ENCODE measurements at places on chromosomes 3 and 15. TPM values are rescaled to one million over a fixed set of nuclear protein-coding genes. Genes with fewer than 3 reads are reported as not detected.
A peak's percentile ranks its signal among the peaks of the same experiment; 100 is the strongest.

DNA sequence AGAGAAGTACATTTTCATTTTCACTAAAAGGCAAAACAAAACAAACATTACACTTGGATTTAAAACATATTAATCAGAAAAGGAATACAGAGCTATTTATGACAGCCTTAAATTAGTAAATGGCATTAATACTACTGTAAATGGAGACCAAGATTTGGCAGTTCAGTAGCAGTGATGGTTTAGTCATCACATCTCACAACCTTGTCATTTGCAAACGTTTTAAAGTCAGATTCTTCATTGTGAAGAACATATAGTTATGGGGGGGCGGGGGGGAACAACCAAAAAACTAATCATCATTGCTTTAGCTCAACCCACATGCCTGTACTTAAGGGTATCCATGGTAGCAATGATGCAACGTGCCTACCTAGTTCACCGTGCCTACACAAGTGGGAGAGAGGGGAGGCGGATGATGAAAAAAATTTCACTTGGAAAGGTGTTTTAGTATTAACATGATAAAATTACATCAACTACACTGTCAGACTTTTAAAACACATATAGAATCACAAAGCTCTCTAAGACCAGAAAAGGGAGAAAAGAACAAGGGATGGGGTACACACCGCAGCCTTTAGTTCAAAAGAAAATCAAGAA, 40.1 kb downstream of the DLG1 start:
- no peak for DNase-seq

GRCh38 chr3:160707187-160707794, 30.3 kb downstream of the ARL14 start:
- peak; percentile 37 for DNase-seq

GRCh38 chr3:170419557-170420087, 954 bp downstream of the CLDN11 start:
- no peak for DNase-seq

DNA sequence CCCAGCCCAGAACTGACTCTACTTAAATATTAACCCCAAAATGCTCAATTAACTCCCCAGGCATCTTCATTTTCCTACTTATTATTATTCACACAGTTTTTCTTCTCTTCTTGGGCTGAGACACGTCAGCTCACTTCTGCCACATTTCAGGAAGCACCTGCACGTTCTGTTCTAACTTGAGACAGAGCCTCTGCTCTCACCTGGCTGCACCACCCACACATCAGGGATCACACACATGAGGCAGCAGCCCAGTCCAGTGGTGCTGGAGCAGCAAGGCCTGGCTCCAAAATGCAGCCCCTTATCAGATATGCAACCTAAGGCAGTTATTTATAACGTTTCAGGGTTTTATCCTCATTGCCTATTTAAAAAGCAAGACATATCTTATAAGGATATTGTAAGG, 127.5 kb downstream of the OSBPL10 start:
- DNase-seq: no peak

DNA sequence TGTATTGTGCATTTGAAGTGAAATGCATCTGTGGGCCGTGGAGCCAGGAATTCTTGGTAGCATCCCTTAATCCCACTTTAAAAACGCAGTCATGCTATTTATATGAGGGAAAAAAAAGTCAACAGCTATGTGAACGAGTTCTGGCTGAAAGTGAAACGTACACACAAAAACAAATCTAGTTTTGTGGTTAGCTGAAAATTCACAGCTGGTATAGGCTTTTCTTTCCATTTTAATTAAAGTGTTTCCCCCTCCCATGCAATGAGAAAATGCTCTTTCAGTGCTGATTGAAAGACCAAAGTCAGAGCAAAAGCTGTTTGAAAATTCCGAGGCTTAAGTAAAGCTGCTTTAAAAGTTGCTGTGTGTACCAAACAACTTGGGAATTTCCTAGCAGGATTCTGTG, 297.4 kb downstream of the PLCL2 start:
- DNase-seq: no peak

DNA sequence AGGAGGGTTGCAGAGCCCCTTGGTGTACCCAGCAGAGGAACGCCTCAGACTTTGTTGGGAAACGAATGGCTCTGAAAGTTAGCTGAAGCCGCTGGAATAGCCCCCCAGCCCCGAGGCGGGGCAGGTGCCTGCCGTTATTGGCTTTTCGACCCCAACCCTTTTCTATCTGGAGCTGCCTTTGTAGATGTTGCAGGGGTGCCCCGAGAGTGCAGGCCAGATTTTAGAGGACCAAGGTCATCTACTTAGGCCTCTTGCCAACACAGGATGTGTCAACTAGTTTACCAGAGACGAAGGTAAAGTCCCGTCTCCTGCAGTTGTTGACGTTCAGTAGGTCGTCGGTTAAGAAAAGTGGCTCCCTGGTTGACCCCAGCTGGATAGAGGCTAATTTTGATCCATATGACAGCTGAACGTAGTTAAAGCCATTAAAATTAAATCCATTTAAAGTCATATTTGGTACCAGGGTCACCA, 579 bp upstream of the UBE3A start:
- peak; percentile 6 for DNase-seq

GRCh38 chr3:85474241-85474640, 515.5 kb downstream of the CADM2 start:
- DNase-seq: no peak

DNA sequence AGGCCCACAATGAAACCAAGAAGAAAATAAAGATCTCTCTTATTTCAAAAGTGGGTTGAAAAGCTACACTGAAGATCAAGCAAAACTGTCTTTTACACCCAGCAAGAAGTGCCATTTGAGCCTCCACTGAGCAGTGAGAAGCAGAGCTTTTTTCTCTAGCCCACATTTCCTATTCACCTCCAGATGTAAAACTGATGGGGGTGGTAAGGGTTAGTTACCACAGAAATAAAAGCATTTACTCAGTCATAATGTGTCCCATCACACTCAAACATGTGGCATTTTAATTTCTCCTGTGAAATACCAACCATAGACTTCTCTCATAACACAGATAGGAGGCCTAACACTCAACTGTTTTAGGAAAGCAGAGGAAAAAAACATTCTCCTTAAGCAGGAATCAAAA, 21.0 kb downstream of the IFT57 start:
- DNase-seq: no peak

DNA sequence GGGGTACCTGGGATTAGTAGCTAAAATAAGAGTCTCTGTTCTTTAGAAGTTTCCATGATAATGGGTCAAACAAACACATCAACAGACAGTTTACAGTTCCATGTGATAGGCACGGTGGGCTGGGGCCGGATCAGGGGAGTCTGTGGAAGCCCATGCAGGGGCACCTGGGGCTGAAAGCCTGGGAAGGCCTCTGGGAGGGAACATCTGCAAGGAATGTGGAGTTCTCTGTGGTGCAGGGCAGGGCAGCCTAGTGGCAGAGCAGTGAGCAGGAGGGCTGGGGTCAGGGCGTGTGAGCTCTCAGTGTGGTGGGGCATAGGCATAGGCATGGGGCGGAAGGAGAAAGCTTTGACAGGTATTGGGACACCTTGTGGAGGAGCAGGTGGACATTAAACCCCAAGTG, 207.7 kb upstream of the TRIM42 start:
- DNase-seq: no peak

- no peak for DNase-seq
Observed at GRCh38 chr15:65333148-65333820, 28.8 kb downstream of the RNU5B-1 start.

- no peak for DNase-seq
Observed at GRCh38 chr3:79729096-79729495, 38.7 kb downstream of the ROBO1 start.

DNA sequence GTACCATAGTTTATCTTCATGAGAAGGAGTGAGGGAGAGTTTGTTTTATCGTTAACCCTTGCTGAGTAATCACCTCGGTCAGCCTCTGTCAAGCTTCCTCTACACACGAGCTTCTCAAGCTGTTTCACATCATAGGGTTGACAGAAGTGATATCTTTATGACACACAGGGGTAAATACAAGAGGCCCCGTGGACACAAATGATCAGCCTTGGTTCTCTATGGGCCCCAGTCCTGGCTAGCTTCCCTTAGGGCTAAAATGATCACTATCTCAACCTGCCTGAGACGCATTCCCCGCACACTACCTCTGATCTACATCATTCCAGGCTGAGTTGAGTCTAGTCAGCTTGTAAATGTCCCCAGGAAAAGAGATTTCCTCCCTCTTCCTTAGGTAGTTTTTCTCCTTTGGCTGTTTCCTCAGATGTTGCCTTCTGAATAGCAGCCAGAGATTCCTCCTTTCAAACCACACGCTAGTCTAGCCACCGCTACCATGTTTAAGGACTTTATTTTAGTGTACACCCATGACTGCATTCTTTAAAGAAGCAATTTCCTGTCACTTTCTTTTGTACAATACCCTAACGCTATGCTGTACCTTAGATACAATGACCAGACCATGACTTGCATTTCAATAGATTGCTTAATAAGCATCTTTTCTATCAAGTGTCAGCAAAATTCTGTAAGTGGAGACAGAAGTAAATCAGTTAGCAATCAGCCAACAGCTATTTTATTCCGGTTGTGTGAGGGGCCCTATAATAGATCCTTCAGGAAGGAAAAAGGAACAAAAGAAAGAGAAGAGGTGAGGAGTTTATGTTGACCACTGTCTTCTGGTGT, 35.1 kb upstream of the PPARG start:
- no peak for DNase-seq

- DNase-seq: no peak
Observed at GRCh38 chr3:119630128-119630879, 30.1 kb downstream of the POPDC2 start.

DNA sequence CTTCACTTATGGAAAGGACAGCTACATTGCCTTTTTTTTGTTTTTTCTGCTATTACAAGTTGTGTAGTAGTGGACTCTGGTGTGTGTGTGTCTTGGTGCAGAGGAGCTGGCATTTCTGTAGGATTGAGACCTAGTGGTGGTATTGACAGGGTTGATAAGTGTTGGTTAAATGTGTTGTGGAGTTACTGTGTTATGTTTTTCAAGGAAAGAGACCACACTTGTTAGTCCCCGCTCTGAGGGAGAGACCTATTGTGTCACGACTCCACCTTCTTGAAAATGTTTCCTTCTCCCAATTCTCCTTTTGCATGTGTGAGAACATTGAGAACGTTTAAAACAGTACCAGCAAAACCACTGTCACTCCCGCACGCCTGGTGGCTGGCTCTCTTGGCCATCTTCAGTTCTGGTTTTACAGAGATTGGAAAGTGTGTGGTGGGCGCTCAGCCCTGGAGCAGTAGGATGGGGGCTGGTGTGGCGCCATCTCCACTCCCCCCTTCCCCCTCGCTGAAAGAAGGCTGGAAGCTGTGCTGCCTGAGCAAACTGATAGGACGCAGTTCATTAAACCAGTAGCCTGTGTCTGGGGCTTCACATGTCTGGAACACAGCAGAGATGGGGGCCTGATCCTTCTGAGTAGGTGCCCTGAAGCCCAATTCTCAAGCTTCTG, 5.5 kb downstream of the KLF13 start:
- no peak for DNase-seq

GRCh38 chr3:73029321-73029796, 32.1 kb upstream of the EBLN2 start:
- no peak for DNase-seq

DNA sequence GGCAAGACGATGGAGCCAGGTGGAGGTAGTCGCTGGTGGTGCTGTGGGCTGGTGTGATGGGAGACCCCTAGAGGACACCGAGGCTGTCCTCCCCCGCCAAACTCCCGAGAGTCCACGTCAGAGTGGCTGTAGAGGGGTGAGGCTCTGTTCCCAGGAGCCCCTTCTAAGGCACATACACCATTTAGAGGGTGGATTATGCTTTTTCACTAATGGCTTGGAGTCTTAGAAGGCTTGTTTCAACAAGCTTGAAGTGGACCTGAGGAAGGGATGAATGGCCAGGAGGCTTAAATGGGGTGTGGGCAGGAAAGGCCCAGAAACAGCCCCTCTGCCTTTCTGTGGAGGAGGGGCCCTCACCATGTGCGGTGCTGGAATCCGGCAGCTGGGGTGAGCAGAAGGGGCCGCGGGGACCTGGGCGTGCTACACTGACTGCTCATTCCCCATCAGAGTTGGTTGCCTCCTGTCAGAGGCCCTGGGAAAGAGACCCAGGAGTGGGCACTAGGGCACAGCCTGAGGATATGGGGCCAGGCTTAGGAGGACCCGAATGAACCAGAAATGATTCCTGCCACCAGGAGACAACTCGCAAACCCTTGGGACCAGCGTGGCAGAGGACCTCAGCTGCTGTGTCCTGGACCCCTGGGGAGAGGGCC, 66.2 kb downstream of the FEM1B start:
- no peak for DNase-seq

GRCh38 chr3:127371846-127372245, 84.0 kb upstream of the PRR20G start:
- no peak for DNase-seq

GRCh38 chr3:112308151-112308911, 14.3 kb upstream of the SLC9C1 start:
- DNase-seq: no peak

DNA sequence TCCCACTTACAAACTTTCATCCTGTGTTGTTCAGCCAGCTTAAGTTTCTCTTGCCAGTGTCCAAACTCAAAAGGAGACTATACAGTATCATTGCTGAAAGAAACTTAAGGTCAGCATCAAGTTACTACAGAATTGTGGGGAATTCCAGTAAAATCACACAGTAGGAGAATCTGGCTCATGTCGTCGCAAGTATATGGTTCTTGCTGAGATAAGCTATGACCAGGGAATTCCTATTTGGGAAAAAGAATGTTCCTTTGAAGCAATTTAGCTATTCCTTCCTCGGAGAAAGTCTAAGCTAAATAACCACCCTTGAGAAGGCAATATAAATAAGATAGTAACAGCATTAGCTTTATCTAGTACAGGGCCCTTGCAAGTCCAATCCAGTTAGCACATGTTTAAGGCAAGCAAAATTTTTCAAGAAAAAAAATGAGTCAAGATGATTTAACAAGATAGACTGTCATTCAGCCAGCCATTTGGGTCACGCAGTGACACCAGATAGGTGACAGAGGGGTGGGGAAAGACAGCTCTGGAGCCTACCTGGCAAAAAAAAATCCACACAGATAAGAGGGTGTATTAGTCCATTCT, 78.2 kb upstream of the THBS1 start:
- DNase-seq: no peak

Gene LRRC3B
- not detected for total RNA-seq

Gene CAV3
- not detected for total RNA-seq

Gene SPSB4
- total RNA-seq: 0.57 TPM

Gene AHSG
- total RNA-seq: 1.6 TPM

Gene EXD1
- total RNA-seq: not detected

Gene CCDC174
- 15.6 TPM for total RNA-seq

Gene ALCAM
- total RNA-seq: 56.7 TPM

Gene ABHD14A
- 11.6 TPM for total RNA-seq

Gene ACP3
- total RNA-seq: 0.79 TPM

Gene NRG4
- 1.0 TPM for total RNA-seq

Gene KLHL6
- 0.15 TPM for total RNA-seq

Gene DGKG
- 4.8 TPM for total RNA-seq

Gene CLEC3B
- 0.57 TPM for total RNA-seq

Gene HCN4
- 1.7 TPM for total RNA-seq

All from HCT116 (cell line).